ENCODE measurements at places on chromosomes 11 and 22.

GRCh38 chr11:14424096-14424495, 65.1 kb upstream of the RRAS2 start:
- DNase-seq = no peak

DNA sequence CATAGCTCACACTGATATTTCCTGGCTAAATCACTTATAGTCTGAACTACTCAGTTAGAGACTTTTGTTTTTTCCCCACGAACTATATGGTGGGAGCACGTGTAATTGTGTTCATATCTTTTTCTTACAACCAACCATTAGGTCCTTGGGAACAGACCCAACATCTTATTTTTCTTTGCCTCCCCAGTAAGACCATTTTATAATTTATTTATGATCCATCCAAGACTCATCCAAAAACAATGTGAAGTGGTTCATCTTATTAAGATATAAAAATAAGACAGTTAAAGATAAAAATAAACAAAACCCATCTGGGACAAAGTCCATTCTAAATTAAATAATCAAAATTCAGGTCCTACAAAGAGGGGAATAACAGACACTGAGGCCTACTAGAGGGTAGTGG, 90.8 kb downstream of the FAM168A start:
- no peak for DNase-seq

GRCh38 chr11:76574406-76574805, 96.1 kb downstream of the LRRC32 start:
- no peak for DNase-seq

DNA sequence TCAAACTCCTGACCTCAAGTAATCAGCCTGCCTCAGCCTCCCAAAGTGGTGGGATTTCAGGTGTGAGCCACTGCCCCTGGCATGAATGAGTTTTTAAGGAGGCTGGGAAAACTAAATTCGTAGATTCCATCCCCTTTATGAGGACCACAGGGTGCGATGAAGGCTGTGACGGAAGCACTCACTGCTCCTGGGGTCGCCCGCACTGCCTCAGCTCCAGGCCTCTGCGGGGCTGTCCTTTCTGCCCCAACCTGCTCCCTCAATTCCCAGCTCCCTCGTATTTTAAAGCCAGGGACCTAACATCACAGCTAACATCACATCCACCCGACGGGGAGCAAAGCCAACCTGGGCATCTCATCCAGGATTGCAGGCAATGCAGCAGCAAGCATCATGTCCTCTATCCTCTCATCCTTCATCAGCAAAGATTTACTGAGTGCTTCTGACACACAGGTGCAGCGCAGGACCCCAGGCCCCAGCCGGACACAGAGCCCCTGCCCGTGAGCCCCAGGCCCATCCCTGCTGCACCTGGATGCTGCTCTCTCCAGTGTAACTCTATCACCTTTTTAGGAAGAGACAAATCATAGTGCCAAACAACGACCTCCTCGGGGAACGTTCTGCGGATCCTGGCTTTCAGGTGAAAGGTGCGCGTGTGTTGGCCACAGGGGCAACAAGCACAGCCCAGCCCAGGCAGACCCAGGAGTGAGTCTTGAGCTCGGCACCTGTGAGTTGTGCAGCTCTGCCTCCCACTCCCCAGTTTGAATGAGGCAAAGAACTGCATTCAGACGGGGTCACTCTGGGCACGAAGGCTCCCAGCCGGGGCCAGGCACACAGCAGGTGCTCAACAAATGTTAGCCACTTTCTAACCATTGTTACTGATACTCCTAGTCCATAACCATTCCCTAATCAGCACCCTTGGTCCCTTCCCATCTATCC, 134.3 kb downstream of the CRYBB2 start:
- DNase-seq = no peak

DNA sequence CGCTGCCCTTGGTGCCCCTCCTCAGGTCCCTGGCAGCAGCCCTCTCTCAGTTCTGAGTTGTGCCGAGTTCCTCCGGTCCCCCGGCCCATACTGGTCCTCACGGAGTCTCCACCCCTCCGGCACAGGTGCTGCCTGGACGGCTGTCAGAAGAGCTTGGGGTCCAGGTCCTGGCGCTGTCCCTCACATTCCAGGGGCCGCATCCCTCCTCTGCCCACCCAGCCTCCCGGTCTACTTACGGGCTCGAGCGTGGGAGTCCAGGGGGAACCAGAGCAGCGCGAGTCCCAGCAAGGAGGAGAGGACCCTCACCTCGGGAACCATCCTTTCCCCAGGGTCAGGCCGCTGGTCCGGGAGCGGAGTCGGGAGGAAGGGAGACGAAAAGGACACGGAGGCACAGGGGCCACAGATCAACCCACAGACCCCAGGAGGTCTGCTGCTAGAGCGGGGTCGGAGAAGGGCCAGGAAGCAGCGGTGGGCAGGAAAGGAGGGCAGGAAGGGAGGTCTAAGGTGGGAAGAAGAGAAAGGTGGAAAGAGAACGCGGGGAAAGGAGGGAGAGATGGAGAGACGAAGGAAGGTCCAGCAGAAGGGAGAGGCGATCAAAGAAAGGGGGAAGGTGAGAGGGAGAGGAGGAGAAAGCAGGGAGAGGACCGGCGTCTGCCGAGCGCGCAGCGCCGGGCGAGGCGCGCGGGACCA, 510 bp downstream of the CHRDL2 start:
- DNase-seq = no peak

DNA sequence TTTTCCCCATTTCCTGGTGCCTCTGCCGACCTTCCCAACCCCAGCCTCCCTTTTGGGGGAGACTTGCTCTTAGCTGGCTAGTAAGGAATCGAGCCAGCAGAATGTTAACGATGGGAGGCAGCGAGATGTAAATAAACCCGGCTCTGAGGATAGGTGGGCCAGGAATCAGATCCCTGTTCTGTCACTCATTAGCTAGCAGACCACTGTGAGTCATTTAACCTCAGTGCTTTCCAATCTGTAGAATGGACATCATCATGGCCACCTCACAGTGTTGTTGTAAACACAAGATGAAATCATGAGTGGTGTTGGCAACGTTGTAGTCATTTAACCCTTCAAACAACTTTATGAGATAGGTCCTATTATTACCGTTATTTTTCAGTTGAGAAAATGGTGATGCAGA, 208.6 kb downstream of the KIRREL3 start:
- no peak for DNase-seq

DNA sequence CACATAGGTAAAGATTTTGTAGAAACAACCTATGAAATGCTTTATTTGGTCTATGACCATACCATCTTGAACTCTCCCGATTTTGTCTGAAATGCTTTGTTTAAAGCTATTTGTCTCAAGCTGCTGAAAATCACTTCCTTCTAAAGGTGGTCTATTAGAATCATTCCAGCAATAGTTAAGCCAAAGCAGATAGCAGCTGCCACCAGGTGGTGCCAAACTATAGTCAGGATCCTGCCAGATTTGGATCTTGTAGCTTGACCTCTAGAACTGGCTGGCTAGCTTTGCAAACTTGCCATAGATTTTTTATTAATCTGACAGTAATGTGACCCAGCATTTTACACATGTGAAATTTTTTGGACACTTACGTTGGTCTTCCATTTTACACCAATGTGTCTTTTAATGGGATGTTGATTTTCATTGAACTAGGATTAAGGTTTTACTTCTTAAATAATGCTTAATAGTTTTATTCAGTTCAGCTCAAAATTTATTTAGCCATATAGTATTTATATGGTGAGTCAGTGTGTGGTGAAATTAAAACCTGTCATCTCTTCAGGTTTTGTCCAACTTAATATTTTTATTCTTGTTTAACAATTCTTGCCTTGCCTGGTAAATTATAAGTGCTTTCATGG, 19.7 kb downstream of the CTR9 start:
- no peak for DNase-seq

DNA sequence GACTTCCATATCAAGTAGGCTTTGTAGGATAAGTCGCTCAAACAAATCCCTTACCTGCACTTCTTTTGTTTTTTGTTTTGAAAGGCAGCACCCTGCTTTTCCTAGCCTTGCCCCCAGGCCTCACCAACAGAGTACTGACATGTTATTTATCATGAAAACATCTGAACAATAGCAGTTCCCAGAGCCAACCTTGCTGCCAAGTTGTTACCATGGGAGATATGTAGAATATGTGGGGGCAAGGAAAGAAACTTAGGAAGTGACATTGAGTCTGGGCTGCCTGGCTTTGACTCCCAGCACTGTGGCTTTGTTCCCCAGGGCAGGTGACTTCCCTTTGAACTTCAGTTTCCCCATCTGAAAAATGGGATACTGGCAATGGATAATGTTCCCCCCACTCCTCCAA, 53.4 kb upstream of the CRYBB3 start:
- DNase-seq = no peak

DNA sequence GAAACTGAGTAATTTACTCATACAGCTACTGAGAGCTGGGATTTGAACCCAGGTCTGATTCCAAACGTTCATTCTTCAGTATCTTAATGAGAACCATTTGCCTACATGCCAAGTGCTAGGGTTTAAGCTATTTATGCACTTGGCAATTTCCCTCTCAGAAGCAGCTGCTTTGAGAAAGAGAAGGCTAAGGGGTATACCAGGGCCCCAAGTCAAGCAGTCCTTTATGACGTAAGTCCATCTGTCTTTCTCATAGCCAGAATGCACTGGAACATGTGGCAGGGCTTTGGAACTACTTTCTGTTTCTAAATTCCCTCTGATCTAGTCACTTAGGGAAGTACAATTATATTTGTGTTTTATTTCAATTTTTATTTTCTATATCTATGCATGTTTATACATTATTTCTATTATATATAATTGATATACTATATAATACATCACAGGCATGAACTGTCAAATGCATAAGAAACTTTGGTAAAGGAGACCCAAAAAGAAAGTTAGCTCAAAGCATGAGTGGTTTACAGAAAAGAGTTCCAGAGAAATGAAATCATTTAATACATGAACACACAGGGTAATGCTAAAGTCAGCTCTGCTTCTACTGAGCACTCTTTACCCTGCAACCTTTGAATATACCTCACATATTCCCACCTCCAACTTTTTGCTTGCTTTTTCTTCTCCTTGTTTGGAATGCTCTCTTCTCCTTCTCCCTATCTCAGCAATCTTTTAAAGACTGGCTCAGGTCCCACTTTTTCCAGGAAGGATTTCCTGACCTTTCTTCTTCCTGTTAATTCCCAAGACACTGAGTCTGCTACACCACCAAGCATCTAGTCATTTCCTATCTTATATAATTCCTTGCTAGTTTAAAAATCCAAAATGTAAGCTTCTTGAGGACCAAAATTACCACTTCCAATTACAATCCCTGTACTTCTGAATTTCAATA, 80.5 kb upstream of the GDPD4 start:
- peak; percentile 45 for DNase-seq

- DNase-seq = no peak
Observed at GRCh38 chr11:15867871-15868270, 488.5 kb downstream of the SOX6 start.

GRCh38 chr11:86638673-86639072, 33.7 kb downstream of the ME3 start:
- DNase-seq = no peak

- DNase-seq = no peak
Observed at GRCh38 chr11:115906171-115906570, 402.0 kb upstream of the CADM1 start.

- no peak for DNase-seq
Observed at GRCh38 chr11:115693002-115693401, 188.8 kb upstream of the CADM1 start.

DNA sequence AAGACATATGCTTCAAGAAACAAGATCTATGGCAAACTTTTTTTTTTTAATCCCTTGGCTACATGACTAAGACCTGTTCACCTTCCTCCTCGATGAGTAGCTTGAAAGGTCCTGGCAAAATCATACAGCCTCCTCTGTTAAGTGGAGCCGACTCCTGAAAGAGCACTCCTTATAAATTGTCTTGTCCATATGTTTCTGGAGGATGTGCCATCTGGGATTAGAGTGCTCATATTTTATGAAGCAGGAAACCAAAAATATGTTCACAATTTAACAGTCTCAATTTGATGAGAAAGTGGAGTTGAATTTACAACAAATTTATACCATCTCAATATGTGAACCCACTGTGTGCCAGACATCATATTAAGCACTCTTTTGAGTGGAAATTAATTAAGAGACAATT, 912.1 kb upstream of the FAT3 start:
- no peak for DNase-seq

DNA sequence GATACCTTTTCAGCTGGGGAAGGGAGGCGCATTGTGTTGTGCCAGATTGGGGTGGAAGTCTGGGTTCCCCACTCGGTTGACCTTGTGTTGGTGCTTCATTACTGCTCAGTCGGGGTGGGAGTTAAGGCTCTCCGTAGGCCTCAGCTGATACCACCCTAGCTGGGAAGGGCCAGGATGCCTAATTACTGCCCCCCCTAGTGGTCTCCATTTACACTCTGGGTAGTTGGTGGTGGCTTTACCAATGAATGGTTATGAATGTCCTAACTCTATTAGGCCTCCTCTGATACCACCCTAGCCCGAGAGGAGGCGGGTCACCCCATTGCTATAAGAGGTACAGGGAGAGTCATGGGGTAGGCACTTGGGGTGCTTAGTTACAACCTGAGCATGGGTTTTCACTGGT, 27.5 kb upstream of the HIKESHI start:
- DNase-seq = no peak

GRCh38 chr11:102518296-102519094, 12.1 kb downstream of the MMP7 start:
- no peak for DNase-seq

DNA sequence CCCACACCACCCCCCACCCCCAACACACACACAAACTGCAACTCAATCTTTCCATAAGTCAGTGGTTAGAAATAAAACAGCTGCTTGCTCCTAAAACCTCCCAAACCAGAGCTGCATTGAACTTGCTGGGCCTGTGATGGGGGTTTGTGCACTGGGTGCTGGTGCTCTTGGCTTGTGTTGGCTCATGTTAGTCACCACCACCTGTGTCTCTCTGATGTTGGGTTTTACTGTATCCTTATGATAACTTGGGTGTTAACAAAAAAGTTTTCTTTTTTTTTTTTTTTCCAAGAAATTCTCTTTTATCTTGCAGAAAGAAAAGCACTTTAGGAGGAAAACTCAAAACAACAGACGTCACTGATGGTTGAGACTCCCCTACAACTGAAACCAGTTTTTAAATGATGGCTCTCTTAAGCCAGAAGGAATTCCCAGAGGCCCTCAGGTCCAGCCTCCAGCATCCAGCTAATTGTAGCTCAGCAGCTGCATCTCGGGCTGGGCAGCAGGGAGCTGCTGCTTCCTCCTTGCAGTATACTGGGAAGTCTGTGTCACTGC, 79.9 kb upstream of the DRD2 start:
- DNase-seq = no peak

DNA sequence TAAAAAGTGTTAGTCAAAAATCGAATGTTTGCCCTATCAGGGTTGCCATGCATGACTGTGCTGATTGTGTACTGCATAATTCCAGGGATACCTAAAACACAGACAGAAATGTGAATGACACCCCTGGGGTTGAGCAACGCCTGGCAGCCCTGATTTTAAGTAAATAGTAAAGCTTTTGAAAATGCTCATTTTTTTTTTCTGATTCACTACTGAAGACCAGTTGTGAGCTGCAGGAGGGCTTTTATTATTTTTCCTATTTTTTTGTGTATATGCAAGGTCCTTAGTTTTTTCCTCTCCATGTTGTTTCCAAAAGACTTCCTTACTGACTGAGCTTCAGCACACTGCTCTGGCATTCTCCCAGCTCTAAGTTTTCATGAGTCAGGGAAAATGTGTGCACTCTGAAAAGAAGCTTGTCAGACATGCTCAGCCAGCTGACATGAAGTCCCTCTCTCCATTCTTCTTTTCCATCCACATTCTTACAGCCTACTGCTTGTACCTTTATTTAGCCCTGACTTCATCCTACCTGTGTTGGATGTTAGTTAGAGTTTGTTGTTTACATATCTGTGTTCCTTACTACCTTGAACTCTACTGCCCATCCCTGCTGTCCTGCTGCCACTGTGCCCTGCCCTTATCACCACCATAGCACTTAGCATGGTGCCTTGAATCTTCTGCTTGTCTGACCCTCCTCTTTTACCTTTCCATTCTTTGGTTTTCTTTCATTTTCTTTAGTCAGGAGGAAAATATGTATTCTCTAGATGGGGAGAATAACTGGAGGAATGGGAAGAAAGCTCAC, 79.5 kb downstream of the HORMAD2 start:
- DNase-seq = no peak
